ENCODE measurements at places on chromosomes 4 and X.
A peak's percentile ranks its signal among the peaks of the same experiment; 100 is the strongest.

DNA sequence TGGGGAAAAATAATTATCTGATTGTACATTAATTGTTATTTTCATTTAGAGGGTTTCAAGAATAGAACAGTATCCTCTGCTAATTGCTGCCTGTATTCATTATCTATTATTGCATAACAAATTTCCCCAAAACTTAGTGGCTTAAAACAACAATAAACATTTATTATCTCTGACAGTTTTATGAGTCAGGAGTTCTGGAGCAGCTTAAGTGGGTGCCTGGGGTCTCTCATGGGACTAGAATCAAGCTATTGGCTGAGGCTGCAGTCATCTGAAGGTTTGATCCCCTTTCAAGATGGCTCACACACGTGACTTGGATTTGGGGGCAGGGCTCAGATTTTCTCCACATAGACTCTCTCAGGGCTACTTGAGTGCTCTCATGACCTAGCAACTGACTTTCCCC, 98.1 kb upstream of the JADE1 start:
- no peak for DNase-seq

GRCh38 chr4:25937801-25938200, 23.8 kb downstream of the SMIM20 start:
- peak; percentile 45 for DNase-seq

GRCh38 chr4:102430461-102430910, 70.7 kb upstream of the NFKB1 start:
- DNase-seq = no peak

GRCh38 chr4:84495794-84496261, 3.3 kb downstream of the NKX6-1 start:
- DNase-seq = no peak

- DNase-seq = no peak
These were observed 67.2 kb upstream of the TENM3 start for GRCh38 chr4:182175788-182176519.

GRCh38 chr4:23438764-23439163, 451.1 kb downstream of the PPARGC1A start:
- no peak for DNase-seq

GRCh38 chrX:2183193-2183725, 317.5 kb downstream of the DHRSX start:
- DNase-seq = no peak

DNA sequence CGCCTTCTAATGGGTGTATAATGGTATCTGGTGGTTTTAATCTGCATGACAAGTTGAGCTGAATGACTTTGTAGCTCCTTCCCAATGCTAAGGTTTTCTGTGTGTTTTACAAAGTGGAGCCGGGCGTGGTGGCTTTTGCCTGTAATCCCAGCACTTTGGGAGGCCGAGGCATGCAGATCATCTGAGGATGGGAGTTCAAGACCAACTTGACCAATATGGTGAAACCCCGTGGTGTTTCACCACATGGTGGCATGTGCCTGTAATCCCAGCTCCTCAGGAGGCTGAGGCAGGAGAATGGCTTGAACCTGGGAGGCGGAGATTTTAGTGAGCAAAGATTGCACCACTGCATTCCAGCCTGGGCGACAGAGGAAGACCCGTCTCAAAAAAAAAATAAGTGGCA, 28.9 kb downstream of the ARFIP1 start:
- no peak for DNase-seq

- DNase-seq = no peak
These were observed 32.7 kb upstream of the TMEM150C start for GRCh38 chr4:82594456-82594855.

DNA sequence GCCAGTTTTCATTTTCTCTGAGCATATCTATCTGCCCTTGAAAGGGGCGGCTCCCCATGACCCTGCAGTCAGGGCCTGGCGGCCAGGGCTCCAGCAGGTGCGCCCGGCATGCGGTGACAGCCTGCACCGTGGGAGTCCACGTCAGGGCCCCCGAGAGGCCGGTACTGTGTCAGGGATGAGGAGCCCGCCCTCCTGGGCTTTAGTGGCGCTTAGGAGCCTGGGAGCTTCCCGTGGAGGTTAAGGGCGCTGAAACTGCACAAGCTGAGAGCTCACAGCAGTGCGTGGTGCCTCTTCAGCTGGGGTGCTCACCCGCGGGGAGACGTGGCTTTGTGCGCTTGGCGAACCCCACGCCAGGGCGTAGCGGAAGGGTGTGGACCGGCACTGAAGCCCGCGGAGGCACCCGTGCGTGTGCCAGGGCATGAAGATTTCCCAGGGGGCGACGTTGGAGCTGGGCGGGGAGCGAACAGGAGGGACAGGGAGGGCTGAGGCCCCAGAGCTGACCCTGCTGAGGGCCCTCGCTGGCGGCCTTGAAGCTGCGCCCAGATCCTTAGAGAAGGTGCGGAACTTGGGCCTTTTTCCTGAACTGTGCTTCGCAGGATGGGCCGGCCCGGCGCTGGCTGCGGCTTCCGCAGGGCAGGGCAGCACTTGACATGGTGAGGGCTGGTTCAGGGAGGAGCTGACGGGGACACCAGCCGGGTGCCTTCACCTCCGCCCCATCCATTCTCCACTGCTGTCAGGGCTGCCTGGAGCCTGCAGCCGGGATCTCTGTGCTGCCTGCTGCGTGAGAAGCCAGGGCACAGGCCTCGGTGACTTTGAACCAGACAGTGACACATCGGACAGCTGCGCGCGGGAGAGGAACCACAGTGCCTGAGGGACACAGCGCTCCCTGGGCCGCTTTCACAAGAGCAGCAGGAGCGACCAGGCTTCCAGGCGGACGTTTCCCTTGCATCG, 32.9 kb downstream of the HTT-AS start:
- DNase-seq = no peak

DNA sequence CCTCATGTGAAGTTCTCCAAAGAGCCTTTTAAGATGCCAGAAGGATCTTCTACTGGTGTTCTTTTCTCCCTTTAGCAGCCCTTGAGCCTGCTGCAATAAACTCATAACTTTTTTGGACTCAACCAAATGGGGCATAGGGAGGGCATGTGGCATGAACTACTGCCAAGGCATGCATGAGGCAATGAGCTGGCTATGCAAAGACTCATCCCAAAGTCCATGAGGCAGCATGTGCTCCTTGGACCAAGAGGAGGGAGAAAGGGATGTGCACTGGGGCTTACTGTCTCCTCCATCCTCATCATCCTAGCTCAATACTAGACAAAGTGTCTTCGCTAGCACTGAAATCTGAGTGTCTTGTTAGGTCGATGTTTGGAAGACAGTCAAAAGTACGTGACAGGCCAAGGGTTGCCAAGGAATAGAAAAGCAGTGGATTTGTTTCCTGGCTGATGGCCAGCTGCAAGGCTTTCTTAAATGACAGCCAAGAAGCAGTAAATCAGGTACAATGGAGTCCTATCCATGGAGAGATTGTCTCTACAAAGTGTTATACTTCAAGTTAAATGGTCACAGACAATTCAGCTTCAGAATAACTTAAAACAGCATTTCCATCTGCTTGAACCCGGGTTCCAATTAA, 44.5 kb upstream of the ATXN3L start:
- DNase-seq = no peak

- no peak for DNase-seq
These were observed 67.4 kb downstream of the APBB2 start for GRCh38 chr4:41146716-41147506.

GRCh38 chr4:16572631-16573030, 325.8 kb downstream of the LDB2 start:
- DNase-seq = no peak

DNA sequence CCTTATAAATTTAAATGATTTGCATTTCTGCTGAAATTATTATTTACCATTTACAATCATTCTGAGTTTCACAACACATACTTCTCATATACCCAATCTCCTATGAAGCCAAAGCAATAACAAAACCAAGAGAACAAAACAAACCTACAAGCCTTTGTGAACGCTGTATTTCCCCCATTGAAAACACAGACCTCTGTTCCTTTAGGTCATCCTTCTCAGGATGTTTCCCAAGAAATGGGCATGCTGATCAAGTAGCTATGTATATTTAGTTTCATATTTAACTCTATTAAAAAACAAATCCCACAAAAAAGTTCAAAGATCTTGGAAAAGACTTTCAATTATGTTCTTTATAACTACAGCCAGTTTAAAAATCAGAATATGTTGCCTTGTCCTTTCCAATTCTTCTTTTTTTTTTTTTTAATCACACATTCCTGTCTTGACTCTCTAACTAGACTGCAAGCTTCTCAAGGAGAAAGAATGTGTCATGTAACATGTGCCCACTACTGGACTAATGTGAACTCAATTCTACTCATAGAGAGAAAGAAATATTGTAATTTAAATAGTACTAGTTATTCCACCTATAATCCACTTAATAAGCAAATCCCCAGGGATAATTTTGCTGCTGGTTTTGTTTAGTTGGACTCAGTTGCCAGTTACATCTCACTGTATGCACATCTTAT, 84.3 kb upstream of the PRSS48 start:
- no peak for DNase-seq

DNA sequence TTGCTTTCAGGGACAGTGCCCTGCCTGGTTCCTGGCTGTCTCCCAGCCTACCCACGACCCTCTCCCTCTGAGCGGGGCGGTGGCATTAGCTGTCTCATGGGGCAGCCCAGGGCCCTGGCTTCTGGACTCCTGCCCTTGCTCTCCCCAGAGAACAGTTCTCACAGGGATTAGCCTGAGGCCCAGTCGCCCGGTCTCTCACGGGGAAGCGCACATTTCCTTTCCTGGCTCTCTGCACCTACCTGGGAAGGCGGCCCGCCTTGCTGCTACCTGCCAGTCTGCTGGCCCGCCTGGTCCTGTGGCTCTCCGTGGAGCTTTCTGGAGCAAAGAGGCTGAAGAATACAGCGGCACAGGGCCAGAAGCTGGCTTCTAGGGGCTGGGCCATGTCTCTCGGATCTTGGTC, 128.4 kb downstream of the FHDC1 start:
- DNase-seq = no peak

DNA sequence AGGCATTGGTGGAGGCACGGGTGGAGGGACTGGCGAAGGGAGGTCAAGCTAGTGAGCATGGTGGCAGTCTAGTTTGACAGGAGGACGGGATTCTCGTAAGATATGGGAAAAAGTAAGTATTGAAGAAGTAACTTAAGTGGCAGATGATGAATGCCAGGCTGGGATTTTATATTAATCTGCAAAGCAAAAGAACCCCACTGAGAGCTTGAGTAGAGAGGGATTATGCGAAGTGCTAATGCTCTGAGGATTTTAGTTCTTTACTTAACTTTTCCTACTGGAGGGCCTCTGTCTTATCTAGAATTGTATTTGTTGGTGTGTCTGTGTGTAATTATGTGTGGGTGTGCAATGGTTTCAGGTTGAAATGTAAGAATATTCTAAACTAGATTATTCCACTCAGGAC, 327.9 kb downstream of the FAT4 start:
- no peak for DNase-seq

DNA sequence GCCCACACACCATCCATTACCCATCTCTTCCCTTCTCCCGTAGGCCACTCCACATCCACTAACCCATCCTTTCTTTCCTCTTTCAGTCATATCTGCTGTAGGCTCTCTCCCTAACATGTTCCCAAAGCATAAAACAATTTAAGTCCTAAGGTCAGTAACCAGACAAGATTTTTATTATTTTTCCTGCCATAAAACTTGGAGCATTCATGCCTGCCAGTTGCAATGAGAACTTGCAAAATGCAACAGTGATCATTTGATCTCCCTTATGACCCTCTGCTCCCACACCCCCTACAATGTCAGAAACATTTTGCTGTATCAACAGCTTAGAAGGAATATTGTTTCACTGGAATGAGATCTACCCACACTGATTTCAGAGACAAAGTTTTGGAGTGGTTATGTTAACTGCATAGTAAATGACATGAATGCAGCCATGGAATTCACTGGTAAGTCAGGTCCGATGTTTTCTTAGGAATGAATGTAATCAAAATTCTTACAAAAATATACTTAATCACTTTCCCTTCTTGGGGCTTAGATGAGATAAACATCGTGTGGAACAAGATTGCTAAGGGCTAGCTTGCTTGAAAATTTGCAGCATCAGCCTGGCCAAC, 5.7 kb downstream of the NIPAL1 start:
- DNase-seq = no peak

GRCh38 chrX:17081511-17081910, 135.1 kb downstream of the REPS2 start:
- no peak for DNase-seq

DNA sequence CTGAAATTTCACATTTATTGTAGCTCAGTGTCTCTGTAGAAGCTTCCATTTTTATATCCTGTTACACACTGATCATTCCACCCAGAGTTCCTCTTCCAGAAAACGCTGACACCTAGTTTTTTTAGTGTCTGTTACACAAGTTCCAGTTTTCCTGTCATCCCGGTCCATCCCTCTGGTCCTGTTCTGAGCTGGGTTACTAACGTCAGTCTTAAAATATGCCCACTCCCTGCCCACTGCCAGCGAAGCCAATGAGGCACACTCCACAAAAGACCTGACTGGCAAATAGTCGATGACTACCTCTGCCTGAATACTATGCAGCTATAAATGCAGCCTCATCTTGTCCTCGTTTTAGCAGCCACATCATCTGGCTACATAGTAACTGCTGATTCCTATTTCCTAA, 30.9 kb upstream of the DDX3X start:
- DNase-seq = no peak

GRCh38 chr4:102441978-102442911, 58.9 kb upstream of the NFKB1 start:
- DNase-seq = no peak

DNA sequence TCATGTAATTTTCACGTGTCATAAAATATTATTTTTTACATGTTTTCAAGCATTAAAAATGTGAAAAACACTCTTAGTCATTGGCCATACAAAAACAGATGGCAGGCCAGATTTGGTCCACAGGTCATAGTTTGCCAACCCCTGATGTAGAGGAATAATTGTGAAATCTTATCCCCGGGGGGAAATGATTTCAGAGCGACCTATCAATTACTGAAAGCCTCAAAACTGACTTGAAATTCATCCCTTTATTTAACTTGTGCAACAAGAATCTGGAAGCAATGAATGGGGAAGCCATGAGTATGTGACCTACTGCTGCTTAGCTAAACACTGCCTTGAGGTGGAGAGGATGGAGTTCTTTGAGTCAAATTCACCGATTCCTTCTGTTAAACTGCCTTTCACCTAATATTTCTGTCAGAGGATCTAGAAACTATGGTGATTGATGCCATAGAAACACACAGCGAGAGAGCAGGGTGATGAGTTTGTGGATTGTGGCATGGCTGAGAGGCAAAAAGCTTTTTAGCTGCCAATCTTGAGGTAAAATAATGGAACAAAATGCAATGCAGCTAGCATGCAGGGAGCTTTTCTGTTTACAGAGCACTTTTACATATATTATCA, 30.3 kb upstream of the BRS3 start:
- DNase-seq = no peak

- DNase-seq = no peak
These were observed 18.9 kb downstream of the TIFA start for GRCh38 chr4:112266823-112267222.

DNA sequence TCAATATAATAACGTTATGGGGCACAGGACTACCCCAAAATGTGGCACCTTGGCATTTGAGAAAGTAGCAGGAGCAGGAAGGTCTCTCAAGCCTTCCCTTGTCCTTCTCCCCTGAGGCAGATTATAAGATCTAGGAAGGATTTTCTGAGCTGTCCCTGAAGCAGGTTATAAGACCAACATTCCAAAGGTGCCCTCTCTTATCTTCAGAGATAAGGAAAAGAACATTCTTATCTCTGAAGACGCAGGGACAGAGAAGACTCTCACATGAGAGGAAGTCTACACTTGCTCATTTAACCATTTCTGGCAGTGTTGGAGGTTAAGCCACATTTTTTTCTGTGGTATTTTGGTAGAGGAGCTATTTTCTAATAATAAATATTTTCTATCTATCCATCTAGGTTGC, 437.9 kb upstream of the MAOA start:
- DNase-seq = no peak

GRCh38 chr4:37008199-37008598, 236.3 kb upstream of the NWD2 start:
- no peak for DNase-seq
